HepG2 (cell line): ENCODE measurements at places on chromosomes 4 and X. TPM values are rescaled to one million over a fixed set of nuclear protein-coding genes. Genes with fewer than 3 reads are reported as not detected.

GRCh38 chr4:142850478-142850877 lies 4.4 kb upstream of the INPP4B start:
- no peak for DNase-seq

- no peak for DNase-seq
These were observed 3.2 kb upstream of the XKRX start for GRCh38 chrX:100931925-100932285.

GRCh38 chr4:173699841-173700475 lies 169.9 kb upstream of the HAND2 start:
- DNase-seq = no peak

- no peak for DNase-seq
These were observed 84.3 kb downstream of the SPRY1 start for GRCh38 chr4:123480706-123481418.

- peak; percentile 66 for DNase-seq
These were observed 27.8 kb upstream of the ADH7 start for GRCh38 chr4:99462875-99463464.

DNA sequence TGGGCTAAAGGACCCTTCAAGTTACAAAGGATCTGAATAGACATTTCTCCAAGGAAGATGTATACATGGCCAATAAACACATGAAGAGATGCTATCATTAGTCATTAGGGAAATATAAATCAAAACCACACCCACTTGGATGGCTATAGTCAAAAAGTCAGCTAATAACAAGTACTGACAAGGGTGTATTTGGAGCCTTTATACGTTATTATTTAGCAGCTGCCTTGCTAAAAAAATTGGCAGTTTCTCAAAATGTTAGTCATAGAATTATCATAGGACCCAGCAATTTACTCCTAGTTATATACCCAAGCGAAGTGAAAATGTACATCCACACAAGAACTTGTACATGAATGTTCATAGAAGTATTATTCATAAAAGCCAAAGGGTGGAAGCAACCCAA lies 112.7 kb upstream of the DUSP21 start:
- no peak for DNase-seq

DNA sequence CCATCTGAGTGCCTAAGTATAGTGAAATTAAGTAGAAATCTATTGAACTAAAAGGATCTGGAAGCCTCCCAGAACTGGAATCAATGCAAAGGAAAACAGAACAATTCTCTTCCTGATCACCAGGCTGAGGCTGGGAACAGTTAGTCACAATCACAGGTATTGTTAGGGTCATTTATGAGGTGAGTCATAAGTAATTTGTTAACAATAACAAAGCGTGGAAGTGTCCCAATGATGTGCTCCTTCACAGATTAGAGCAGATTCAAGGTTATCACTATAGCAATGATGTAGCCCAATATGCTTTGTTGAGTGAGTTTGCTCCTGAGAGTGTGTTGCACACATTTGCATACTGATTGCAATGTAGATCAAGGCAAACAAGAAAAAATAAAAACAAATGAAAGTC lies 228.1 kb downstream of the ZNF674 start:
- no peak for DNase-seq

GRCh38 chr4:76879731-76880364 lies 18.1 kb downstream of the SOWAHB start:
- DNase-seq = no peak

DNA sequence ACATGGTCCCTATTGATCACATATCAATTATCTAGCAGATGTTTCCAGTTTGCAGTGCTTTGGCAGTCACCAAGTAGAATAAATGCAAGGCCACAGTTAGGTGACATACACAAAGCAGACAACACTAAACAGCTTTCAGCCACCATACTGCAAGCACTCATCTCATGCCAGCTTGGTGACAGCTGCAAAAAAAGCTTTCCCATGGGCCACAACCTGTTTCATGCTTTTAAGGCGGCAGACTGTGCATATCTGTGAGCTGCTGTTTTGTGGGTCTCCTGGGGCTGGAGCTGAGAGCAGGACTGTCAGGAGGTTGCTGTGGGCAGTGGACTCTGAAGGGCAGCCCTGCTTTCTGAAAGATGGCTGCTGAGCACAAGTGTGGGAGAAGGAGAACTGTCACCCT lies 82.6 kb downstream of the FHDC1 start:
- DNase-seq = no peak

DNA sequence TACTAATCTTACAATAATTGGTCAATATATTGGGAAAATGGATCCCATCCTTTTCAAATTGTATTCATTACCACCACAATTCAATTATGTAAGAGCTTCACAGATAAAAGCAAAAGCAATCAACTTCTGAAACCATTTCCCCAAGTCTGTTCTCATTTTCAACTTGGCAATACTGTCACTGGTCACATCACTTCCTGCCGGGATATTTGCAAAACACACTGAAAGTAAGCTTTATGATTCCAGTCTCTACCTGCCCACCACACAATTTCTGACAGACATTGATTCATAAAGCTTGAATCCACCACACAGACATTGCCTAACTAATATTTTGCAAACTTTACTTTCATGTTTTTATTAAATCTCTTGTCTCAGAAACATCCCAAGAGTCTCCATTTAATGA lies 53.6 kb downstream of the LIN54 start:
- DNase-seq = no peak

- no peak for DNase-seq
These were observed 9.0 kb upstream of the CHIC2 start for GRCh38 chr4:54073271-54073880.

DNA sequence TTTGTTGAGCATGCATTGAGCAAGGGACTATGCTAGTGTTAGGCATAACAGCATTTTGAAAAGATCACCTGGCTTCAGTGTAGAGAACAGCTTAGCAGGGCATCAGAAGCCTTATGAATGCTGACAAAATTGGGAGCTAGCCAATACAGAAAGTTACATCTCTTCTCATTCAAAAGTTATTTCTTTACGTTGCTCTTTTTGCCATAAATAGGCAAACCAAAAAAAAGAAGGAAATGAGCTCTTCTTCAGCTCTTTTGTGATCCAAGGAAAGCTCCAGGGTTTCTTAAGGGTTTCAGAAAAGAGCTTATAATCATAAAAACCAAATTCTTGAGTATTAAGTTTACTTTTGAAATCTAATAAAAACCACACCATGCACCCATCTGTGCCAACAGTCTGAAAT lies 35.2 kb upstream of the LNX1 start:
- DNase-seq = no peak

DNA sequence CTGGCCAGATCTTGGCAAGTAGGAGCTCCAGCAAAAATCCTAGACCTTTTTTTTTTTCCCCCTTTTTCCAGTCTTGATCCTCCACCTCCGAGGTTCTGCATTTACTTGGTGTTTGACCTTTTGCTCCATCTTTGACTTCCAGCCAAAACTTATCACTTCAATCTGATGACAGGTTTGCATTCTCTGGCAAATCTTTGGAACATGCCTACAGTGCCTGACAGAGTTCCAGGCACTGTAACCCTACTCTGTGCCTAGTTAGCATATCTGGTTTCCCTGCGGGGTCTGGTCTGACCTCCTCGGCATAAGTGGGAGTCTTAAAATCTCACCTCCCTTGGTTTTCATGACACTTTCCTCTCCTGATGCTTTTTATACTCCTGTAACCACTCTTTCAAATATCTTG lies 39.4 kb upstream of the NR3C2 start:
- DNase-seq = no peak

DNA sequence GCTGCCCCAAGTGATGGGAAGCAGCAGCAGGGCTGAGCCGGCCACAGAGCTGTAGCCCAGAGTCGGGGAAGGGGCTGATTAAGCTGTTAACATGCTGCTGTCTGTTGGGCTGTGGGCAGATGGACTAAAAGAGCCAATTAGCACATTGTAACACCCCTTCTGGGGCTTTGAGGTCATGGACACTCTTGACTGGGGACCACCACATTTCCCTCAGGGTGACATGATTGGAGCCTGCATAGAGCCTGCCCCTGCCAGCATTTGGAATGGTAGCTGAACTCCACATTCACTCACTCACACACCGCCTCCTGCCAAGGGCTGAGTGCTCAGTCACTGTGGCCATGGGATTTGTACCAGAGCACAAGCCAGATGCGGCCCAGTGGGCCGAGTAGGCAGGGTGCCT lies 646.9 kb downstream of the FAT4 start:
- DNase-seq = no peak

DNA sequence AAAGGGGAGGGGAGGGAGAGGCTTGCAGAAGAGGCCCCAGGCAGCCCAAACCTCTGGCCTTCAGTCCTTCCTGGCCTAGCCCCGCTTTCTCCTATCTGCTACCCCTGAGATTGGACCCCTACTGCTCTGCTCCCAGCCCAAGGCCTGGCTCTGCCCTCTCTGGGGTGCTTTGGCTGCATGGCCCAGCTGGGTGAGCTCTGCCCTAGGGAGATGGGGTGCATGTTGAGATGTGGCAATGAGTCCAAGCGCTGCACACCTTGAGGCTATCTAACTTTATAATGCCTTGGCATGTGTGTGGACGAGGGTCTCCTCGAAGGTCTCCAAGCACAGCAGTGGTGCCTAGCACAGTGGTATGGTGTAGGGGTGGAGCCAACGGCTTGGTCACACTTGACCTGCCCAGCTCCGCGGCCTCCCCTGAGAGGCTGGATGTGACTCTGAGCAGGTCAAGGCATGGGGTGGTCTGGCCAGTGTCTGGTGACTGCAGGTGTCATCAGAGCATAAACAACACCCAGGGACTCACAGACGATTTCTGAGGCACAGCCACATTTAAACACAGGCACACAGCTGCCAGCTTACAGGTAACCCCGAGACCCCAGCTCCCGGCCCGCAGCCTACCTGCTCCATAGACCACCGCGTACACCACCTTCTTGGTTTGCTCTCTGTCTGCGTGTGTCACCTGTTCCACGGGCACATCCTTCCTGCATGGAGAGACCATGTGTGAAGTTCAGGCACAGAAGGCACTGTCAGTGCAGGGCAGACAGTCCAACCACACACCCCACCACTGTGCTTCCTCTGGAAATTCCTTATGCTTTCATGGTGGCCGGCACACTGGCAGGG lies 36.3 kb downstream of the NAT8L start:
- DNase-seq = no peak

GRCh38 chr4:124178449-124179021 lies 534.0 kb downstream of the ANKRD50 start:
- DNase-seq = no peak

Gene PCSK1N
- polyA plus RNA-seq = 4.5 and 7.0 TPM in 2 replicates

Gene TRO
- 25.4 and 36.3 TPM in 2 replicates for polyA plus RNA-seq

Gene ARMCX1
- not detected in 2 replicates for polyA plus RNA-seq

Gene DMP1
- not detected in 2 replicates for polyA plus RNA-seq

Gene XAGE2
- not detected in 2 replicates for polyA plus RNA-seq

Gene TMPRSS11B
- polyA plus RNA-seq = not detected in 2 replicates
